CD14-positive monocyte (primary cell): ENCODE measurements at places on chromosomes 7 and 10.

- no peak for DNase-seq
These were observed 77.5 kb downstream of the SLC25A13 start for GRCh38 chr7:96244244-96244991.

DNA sequence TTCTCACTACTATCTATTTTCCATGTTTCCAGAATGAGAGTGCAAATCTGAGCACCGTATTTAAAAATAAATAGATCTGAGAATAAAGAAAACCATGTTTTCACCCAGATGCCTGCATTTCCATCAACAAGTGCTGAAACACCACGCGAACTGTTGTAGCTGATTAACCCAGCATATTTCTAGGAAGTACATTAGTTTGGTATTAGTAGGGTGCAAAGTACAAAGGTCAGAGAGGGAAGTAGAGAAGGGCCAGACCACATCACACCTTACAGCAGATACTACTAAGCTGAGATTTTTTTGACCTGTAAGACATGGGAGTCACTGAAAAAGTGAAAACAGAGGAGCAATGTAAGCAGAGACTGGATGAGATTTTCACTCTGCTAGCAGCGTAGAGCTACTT is 181.3 kb downstream of the IMMP2L start:
- no peak for DNase-seq

DNA sequence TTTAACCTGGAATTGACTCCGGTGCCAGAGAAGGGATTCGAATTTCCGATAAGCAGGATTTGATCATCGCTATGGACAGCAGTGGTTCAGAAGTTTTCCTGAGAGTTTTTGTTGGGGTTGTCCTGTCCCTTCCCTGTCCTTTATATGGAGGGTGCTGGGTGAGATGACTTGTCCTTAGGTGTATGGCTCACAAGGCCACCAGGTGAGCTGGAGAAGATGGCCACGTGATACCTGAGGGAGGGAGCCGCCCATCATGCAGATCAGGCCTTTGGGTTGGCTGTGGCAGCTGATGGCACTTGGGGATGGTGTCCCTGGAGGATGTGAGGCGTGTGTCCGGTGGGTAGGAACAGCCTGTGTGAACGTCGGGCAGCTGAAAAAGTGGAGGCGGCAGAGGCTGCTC is 187.7 kb downstream of the PTPN20 start:
- DNase-seq, result no peak

GRCh38 chr7:70237831-70238575 is 639.7 kb downstream of the AUTS2 start:
- no peak for DNase-seq

DNA sequence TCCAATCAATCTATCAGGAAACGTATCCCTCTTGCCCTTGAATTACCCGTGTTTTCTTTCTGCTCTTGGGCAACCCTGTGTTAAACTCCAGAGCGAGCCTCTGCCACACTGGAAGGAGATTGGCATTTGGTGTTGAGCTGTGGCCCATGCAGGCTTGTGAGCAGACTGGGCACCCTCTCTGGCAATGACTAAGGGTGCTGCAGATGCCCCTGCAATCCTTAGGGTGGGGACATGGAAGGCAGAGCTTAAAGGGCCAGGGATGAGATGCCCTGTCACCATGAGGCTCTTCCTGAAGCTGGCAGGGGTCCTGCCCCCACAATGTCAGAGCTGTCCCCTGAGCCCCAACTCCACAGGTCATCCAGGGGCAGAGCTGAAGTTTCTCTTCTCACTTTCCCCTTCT is 19.5 kb upstream of the FAM180A start:
- DNase-seq, result no peak

DNA sequence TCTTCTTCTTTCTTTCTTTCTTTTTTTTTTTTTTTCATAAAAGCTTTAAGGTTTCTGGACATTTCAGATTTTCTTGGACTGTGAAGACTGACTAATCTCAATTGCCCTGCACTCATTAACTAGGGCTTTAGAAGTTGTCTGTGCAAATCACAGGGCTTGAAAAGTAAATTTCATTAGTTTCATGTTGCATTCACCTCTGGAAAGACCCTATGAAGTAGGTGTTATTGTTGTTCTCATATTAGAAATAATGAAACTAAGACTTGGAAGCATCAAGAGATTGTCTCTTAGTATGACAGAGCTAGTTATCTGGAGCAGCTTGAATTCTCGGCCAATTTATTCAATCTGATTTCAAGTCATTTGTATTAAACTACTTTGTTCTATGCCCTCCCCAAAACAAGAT is 28.2 kb upstream of the SEMA3D start:
- DNase-seq, result no peak

DNA sequence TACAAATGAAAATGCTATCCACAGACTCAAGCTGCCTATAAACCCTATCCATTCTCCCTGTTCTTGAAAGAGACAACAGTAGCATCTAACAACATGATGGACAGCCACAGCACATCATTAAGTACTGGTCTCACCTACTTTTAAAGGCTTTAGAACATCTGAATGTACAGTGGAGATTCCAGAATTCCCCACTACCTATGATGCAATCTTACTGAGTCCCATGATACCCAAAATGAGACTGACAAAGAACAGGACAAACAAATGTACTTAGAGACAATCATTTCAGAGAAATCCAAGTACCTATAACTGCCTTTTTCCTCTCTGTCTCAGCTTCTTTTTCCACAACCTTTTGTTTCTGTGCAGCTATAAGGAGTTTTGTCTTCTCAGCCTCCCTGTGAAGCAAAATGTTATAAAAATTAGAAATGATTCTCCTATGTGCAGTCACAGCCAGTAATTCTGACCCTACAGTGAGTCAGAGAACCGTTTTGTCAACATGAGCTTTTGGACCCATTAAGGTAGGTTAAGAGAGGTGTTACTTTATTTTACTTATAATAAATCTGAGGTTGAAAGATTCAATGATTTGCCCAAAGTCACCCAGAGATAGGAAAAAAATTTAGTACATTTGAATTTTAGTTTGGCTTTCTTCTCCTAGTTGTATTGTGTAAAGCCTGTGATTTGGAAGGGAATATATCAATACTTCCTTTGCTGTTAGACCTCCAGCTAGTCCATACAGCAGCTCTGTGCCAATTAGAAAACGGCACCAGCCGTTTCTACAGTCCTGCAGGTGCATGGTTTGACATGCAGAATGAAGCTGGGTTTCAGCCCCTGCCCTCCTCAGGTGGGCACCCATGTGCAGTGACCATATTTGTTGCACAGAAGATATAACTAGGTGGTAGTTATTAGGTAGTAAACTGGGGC is 21.9 kb downstream of the ERLIN1 start:
- no peak for DNase-seq

DNA sequence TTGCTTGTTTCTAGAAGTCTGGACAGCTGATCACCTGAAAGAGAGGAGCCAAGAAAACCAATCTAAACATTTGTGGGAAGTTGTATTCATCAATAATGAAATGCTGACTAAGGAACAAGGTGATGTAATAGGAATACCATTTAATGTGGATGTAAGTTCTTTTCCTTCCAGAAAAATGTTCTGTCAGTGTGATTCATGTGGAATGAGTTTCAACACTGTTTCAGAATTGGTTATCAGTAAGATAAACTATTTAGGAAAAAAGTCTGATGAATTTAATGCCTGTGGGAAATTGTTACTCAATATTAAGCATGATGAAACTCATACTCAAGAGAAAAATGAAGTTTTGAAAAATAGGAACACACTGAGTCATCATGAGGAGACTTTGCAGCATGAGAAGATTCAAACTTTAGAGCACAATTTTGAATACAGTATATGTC is 39.8 kb upstream of the ZNF37A start:
- no peak for DNase-seq

- no peak for DNase-seq
These were observed 289.3 kb upstream of the PODXL start for GRCh38 chr7:131845573-131846314.

GRCh38 chr7:43530553-43531410 is 52.1 kb upstream of the STK17A start:
- DNase-seq, result no peak

- DNase-seq, result no peak
These were observed 102.0 kb downstream of the GLCCI1 start for GRCh38 chr7:8070451-8071180.

GRCh38 chr10:91076991-91077548 is 143.4 kb upstream of the PCGF5 start:
- DNase-seq, result no peak

- peak; percentile 29 for DNase-seq
These were observed 2.4 kb downstream of the BRI3 start for GRCh38 chr7:98283887-98284222.

DNA sequence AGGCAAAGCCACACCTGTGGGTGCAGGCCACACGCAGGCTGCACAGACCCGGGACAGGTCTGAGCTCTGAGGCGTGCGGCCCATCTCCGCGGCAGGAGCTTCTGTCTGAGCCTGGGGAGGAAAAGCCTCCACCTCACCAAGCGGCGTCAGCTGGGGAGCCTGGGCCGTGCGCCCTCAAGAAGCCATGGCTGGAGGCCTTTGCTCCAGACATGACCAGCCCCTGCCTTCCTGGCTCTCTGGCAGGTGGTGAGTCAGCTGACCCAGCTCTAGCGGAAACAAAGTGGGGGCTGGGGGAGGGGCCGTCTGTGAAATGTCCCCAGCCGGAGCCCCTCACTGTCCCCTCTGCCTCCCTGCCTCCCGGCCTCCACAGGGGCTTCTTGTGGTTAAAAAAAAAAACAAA is 12.5 kb downstream of the GPER1 start:
- no peak for DNase-seq

GRCh38 chr7:159027789-159028507 is 116.7 kb downstream of the VIPR2 start:
- DNase-seq, result no peak

DNA sequence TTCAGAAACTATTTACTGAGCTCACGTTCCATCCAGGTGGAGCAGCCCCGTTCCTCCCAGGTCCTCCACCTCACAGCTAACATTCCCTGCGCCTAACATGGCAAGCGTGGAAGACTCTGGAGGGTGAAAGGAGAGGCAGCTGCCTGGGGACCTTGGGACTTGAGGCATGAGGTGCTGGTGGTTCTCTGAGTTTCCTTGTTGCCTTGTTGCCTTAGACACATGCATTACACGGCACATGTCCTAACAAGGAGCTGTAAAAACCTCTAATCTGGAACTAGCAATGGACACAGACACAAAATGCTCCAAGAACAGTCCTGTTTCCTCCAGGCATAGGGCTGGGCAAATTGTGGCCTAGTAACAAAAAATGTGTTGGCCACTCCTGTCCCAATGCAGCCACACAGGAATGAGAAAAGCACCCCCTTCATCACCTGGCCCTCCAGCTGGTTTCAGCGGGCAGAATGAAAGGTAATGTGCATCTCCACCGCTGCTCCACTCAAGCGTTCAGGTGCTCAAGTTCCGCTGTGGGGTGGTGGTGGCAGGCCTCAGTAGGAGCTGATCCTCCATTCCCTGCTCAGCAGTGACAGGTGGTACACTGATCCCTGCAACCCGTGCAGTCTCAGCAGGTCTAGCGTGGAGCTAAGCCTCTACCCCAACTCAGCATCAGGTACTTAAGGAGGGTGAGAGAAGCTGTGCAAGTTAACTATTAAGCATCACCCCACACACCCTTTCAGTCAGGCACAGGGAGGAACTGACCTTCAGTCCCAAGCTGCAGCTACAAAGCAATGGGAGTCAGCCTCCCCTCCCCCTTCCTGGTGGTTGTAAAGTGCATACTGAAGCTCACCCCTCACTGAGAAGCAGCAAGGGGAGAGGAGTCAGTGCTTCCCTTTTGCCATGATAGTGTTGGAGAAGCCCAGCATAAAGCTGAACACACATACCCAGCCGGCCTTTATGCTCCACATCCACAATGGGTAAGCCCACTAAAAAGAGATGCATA is 382.8 kb downstream of the SDK1 start:
- no peak for DNase-seq

GRCh38 chr7:15389073-15389472 is 172.7 kb downstream of the AGMO start:
- DNase-seq, result no peak

GRCh38 chr10:57959318-57960006 is 308.2 kb downstream of the IPMK start:
- DNase-seq, result no peak

DNA sequence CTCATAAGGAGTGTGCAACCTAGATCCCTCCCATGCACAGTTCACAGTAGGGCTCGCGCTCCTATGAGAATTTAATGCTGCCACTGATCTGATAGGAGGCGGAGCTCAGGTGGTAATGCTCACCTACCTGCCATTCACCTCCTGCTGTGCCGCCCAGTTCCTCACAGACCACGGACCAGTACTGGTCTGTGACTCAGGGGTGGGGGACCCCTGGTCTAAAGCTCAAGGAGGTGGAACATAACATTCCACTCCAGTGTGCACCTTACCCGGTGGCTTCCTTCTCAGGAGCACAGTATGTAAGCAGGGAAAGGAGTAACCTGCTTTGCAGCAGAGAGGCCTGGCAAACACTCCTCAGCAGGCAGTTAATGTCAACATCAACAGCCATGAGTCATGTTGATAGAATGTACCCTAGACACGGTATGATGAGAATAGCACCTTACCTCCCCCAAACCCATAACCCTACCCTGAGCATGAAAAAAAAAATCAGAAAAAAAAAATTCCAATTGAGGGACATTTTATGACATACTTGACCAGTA is 273.5 kb downstream of the FGFR2 start:
- DNase-seq, result no peak

- no peak for DNase-seq
These were observed 62.9 kb upstream of the MKRN1 start for GRCh38 chr7:140542228-140542603.

DNA sequence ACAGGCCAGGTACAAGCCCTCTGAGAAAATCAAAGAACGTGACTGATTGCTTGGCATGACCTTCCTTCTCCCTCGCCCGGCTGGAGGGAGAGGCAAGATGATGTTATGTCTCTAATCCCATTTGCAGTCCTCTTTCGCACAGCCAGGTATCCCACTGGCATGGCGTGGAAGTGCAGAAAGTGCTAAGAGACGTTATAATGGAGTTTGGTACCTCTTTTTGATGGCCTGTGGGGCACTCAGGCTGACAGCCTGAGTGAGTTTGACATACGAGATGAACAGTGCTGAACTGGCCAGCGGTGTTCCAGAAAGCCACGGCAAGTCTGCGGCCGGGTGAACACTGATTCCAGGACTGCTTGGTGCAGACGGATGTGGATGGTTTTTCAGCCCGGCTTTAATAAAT is 241.6 kb downstream of the RAB11FIP2 start:
- no peak for DNase-seq

- DNase-seq, result no peak
These were observed 59.8 kb downstream of the C10orf120 start for GRCh38 chr10:122639801-122640200.

DNA sequence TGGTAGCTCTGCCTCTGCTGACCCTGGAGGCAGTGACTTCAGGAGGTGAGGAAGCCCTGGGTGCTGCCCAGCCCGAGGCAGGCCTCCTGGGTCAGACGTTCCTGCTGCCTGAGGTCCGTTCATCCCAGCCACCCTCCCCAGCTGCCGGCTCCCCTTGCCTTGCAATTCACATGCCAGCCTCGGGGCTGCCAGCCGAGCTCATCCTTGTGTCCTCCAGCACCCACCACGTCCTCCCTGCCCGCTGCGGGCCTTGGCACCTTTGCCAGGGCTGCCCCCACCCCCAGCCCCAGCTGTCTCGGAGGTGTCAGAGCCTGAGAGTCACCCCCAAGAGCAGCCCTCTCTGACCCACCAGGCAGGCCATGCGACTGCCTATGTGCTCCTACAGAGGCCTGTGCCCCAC is 162.1 kb upstream of the RNF32 start:
- no peak for DNase-seq
